ENCODE measurements at places on chromosomes 3 and 15. TPM values are rescaled to one million over a fixed set of nuclear protein-coding genes. Genes with fewer than 3 reads are reported as not detected.

Gene DUOXA2
- not detected for total RNA-seq

- DNase-seq = no peak
Observed at GRCh38 chr15:36885771-36886170, 214.6 kb downstream of the MEIS2 start.

GRCh38 chr3:13401149-13401548 lies 19.0 kb downstream of the NUP210 start:
- DNase-seq = no peak

DNA sequence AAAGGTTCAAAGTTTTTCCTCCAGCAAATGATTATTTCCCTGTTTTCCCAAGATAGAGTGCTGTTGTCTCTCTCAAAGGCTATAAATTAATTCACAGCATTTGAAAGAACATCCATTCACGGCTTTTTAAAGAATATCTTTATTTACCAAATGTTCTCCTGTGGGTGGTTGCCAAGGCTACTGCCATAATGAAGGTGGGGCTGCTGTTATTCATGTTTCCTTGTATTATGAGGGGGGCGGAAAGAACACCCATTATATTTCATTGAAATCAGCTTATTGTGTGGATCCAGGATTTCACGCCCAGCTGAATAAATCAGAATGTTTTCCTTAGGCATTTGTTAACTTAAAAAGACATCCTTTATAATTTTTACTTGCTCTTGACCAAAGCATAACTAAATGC lies 10.1 kb downstream of the SRP14 start:
- DNase-seq = no peak

GRCh38 chr3:136925425-136926190 lies 32.2 kb upstream of the IL20RB start:
- DNase-seq = no peak

Gene COL6A5
- total RNA-seq = not detected

Gene LRRC2
- 117 TPM for total RNA-seq

DNA sequence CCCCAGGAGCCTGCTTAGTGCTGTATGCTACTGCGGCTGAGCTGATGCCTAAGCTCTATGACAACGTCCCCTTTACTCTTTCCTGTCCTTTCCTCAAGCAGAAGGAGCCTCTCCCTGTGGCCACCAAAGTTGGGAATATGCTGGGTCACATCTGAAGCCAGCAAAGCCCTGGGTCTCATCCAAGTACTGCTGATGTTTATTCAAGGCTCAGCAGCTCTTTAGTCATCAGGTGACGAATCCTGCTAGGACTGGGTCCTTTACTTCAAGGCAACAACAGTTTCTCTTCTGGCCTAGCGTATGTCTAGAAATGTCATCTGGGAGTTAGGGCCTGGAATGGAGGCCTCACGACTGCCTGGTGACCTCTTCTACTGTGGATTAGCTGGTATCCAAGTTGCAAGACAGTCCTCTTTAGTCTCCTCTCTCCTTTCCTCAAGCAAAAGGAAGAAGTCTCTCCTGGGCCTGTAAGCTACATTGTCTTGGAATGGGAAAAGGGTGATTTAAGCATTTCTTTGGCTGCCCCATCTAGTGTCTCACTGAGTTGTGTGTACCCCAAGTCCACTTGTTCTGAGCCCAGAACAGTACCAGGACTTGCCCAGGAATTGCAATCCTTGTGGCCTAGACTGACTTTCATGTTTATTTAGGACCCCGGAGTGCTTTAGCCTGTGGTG lies 63.9 kb downstream of the TNFAIP8L3 start:
- DNase-seq = no peak

DNA sequence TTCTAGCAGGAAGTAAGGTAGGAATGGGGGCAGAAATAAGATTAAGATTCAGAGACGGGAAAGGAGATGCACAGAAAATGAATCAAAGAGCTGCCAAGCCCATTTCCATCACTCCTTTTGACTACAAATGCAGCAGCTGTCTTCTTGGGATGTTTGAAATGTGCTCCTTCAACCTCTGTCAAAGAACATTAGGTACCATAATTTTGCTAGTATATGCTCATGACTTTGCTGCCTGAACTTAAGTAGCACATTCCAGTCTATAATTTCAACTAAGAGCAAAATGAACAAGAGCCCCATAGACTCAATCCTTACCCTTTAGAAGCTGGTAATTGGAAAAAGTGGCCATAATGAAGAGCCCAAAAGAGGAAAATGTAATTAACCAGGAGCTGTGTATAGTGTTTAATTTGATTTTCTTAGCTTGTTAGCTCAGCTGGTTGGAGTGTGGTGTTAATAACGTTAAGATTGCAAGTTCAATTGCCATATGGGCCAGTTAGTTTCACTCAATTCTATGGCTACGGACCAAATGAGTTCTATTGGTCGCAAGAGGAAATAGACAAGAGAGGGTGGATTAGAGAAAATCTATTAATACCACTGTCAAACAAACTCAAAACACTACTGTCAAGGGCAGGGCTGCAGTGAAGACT lies 349.9 kb downstream of the ZBBX start:
- DNase-seq = no peak

DNA sequence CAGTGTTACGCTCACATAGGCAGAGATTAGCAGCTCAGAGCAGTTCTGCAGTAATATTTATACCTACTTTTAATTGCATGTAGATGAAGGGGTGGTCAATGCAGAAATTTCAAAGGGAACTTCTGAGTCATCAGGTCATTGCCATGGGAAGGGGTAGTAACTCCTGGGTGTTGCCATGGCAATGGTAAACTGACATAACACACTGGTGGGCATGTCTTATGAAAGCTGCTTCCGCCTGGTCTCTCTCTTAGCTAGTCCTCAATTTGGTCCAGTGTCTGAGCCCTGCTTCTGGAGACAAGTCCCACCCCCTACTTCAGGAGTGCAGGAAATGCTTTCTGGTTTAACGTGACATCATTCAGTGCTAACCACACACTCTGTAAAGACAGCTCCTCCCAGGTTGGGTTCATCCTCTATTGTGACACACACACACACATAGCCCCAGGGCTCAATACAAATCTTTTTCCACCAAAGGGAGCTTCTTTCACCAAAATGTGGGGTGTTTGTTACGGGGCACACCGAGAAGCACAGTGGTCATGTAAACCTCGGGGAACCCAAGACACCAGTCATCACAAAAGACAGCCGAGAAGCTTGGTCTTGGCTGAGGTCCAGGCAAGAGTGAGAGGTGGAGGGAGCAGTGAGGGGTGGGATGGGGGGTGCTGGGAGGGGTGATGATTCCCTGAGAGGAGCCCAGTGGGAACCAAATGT lies 74.5 kb downstream of the TLE3 start:
- DNase-seq = no peak

Measured in heart left ventricle (tissue), 16 donors.